ENCODE measurements at places on chromosomes 2 and 18.

GRCh38 chr2:81389203-81389602 lies 1084.7 kb upstream of the LRRTM1 start:
- DNase-seq: peak; percentile 0

DNA sequence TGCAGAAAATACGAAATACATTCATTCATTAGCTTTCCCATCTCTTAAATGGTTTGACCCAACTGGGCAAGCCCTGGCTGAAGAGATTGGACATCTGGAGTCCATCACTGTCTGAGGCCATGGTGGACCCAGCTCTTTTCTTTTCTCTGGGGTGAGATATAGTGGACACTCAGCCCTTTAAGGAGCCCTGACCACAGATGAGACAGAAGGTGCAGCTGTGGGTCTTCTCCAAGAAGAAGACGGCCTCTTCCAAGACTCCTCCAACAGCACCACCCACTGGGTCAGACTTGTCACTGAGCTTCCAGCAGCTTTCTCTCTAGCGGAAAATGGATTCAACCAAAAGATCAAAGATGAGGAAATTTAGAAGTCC lies 27.2 kb downstream of the TWIST2 start:
- no peak for DNase-seq

DNA sequence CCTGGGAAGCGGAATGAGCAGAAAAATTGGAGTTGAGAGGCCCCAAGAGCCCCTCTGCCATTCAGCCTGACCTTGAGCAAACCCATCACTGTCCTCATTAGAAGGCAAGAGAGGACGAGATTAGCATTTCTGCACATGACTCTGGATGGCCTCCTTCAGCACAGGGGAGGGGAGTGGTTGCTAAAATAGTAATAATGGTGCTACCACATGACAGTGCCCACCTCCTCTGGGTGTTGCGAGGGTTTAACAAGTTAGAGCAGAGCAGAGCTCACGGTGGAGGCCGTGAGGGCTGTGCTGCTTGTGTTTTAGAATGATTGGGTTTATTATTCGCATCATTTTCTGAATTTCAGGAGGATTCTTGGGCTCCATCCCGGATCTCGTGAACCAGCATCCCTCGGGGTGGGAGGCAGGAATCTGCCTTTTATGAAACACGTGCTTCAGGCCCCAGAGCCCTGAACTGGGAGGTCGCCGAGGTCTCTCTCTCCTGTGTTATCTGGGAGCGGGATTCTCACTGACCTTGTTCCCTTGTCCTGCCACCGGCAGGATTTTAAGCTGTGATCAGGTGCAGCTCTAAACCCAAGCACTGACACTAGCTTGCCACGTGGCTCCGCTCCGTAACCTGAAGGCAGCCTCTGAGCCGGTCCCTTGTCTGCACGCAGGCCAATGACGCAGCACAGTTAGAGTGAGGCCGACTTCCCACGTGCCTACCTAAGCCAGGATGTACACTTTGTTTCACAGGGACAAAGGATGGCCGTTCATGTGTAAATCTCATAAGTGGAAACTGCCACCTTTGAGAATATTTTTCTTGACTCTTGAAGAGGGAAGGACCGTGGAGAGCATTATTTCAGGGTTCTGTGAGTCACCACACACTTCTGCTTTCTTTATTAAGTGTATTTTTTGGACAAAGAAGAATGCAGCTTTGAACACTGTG lies 142.3 kb downstream of the ACOXL start:
- no peak for DNase-seq

DNA sequence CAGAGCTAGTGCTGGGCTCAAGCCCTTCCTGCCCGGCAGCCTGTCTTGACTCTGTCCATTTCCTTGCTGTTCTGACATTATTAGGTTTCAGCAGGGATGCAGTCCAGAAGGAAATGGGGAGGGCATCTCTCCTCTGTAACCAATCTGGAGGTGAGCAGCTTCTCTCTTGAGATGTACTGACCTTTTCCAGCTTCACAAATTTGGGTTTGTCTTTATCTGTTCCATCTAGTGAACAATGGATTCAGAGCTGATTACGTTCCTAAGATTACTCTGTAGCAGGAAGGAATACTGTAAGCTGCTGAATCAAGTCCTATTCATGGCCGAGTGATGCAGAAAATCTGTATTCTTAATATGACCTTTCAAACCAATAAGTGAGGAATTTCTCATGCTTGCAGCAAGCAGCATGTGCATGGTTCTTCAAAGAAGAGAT lies 11.0 kb downstream of the PLA2R1 start:
- no peak for DNase-seq

GRCh38 chr2:150806336-150806735 lies 318.9 kb upstream of the RND3 start:
- DNase-seq: no peak

GRCh38 chr2:237663517-237664110 lies 36.2 kb downstream of the LRRFIP1 start:
- DNase-seq: no peak

- DNase-seq: no peak
These were observed 159.2 kb downstream of the GALNT3 start for GRCh38 chr2:165634855-165635254.

GRCh38 chr2:50635824-50636223 lies 396.1 kb downstream of the NRXN1 start:
- DNase-seq: no peak

DNA sequence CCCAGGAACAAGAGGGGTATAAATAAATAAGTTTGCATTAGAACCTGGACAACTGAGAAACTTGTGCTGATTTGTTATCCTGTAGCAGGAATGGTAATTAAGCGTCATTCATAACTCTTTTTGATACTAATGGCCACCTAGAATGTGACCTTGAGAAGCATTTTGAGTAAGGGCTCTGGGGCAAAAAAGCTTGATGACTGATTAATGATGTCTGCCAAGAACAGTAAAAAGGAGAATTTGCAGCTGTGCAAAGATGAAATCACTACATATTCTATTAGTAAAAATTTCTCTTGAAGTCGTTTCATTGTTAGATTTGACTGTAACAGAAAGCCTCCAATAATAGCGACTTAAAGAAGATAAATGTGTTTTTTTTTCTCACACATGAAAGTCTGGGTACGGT lies 157.7 kb downstream of the PRKCE start:
- no peak for DNase-seq

- no peak for DNase-seq
These were observed 82.1 kb downstream of the HS1BP3 start for GRCh38 chr2:20568501-20569463.

GRCh38 chr2:216056739-216057138 lies 24.9 kb downstream of the PECR start:
- DNase-seq: no peak

DNA sequence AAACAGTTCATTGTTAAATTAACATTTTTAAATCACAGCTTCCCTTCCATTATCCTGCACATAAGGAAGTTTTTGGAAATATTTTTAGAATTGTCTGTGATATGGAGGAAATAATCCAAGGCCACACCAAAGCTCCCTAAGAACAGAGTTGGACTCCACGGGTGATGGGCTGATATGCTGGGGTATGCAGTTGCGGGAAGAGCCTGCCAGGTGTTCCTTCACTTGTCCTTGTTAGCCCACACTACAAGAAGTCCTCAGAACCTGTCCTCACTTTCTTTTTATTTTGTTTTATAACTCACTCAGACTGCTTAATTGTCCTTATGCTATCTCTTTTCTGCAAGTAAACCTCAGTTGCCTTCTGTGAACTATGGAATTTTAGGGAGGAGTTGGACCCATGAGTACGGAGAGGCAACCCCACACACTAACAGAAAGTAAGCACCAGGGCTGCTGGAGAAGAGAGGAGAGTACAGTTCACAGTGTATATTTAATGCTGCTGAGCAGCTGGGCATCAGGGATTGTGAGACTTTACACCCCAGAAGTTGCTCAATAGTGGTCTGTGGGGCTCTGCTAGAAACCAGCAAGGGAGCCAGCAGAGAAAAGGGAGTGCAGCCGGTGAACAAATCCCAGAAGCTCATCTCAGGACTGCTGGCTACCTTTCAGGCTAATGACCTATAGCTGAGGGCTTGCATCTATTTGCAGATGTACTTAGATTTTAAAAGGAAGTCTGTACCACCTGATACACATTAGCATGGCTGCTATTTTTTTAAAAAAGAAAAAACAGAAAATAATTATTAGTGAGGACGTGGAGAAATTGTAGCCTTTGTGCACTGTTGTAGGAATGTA lies 280.1 kb upstream of the STON1 start:
- no peak for DNase-seq

- no peak for DNase-seq
These were observed 54.4 kb downstream of the SCN3A start for GRCh38 chr2:165149439-165149838.

- no peak for DNase-seq
These were observed 2.9 kb downstream of the FBXO36 start for GRCh38 chr2:229925201-229925600.

- DNase-seq: no peak
These were observed 31.0 kb upstream of the ALLC start for GRCh38 chr2:3626812-3627499.

- DNase-seq: no peak
These were observed 2.1 kb downstream of the KIDINS220 start for GRCh38 chr2:8835279-8835678.

GRCh38 chr2:177273408-177273807 lies 8.9 kb upstream of the NFE2L2 start:
- no peak for DNase-seq

DNA sequence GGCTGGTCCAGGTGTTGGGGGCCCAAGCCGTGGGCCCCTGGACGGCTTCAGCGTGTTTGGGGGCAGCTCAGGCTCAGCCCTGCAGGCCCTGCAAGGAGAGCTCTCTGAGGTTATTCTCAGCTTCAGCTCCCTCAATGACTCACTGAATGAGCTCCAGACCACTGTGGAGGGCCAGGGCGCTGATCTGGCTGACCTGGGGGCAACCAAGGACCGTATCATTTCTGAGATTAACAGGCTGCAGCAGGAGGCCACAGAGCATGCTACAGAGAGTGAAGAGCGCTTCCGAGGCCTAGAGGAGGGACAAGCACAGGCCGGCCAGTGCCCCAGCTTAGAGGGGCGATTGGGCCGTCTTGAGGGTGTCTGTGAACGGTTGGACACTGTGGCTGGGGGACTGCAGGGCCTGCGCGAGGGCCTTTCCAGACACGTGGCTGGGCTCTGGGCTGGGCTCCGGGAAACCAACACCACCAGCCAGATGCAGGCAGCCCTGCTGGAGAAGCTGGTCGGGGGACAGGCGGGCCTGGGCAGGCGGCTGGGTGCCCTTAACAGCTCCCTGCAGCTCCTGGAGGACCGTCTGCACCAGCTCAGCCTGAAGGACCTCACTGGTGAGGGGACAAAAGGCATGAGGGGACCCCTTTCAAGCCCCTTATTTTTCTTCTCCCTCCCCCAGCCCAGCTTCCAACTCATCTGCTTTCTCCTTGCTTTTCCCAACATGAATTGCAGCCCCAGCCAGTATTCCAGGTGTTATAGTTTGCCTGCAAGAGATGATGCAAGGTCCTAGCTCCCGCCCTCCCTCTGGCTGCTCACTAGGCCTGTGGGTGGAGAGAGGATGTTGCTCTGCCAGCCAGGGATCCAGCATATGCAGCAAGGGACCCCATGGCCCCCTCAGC lies 2.9 kb upstream of the KHK start:
- DNase-seq: no peak

GRCh38 chr2:152701198-152701597 lies 16.1 kb downstream of the PRPF40A start:
- DNase-seq: no peak

GRCh38 chr2:189854187-189854586 lies 69.9 kb downstream of the PMS1 start:
- DNase-seq: no peak

DNA sequence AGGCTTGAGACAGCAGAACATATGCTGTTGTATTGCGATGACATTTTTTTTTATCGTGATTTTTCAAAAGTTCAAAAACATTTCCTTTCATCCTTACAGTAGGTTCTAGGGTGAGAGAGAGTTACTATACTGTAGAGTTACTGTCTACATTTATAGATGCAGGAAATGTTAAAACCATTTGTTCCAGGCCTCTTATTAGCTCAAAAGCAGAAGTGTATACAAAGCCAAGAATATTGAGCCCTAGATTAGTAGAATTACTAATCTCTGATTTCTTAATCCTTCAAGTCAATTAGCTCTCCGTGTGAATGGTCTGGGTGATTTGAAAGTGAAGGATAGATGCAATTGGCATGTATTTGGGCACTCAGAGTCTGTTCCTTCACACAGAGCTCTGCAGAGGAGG lies 73.1 kb downstream of the MAPRE2 start:
- no peak for DNase-seq

GRCh38 chr18:71327441-71327840 lies 1038.6 kb downstream of the SOCS6 start:
- DNase-seq: no peak

DNA sequence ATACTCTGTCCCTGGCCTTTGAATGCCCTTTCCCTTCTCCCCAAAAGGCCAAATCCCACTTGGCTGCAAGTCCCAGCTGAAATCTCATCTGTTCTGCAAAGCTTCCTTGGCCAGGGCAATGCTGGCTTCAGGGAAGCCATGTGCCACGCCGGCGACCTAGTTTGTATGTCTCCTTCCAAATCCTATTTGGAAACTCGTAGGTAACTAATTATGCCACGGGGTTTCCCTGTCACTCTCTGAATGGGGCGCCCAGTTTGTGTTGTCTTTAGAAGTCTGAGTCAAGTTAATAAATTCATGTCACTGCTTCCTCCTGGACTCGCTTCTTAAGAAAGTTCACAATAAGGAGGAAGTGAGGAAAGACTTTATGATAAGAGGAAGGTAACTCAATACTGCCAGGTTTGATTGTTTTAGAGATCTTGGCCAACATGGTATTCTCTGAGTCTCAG lies 19.1 kb downstream of the FHL2 start:
- no peak for DNase-seq

DNA sequence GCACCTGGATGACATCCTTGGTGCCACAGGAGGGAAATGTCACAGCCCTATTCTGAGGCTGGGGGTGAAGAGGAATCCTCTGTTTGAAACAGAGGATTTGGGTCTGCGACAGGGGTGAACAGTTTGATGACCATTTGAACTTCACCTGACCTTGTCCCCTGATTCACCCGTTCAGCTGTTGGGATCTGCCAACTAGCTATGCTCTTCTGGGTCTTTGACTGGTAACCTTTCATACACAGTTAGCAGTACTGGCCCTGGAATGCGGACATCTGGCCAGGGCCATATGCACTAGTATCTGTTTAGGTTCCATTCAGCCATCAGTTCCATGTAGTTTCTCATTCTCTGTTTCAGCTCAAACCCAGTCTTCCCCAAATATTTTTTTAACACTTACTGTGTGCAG lies 72.6 kb upstream of the MCFD2 start:
- DNase-seq: no peak

DNA sequence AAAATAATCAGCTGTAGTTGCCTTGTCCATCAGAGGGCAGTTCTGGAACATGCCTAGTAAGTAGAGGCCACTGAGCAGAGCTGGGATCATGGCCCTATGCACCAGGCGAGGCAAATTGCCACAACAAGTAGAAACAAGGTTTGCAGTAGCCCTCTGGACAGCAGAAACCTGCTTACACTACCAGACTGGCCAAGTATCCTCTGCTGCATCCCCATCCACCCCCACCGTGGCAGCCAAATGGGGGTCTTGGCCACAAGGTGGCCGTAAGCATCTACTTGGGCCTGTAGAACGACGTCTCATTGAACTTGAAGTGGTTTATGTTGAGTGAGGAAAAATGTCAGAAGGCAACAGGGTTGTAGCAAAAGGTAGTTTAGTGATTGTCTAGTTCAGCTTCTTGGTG lies 241.2 kb downstream of the ALPK2 start:
- no peak for DNase-seq

- DNase-seq: no peak
These were observed 361.8 kb upstream of the UBE2E3 start for GRCh38 chr2:180618570-180618969.
